ENCODE measurements at places on chromosomes 11 and 22. TPM values are rescaled to one million over a fixed set of nuclear protein-coding genes. Genes with fewer than 3 reads are reported as not detected.

Gene ZNF202
- total RNA-seq: 8.6 TPM

Gene OR8I2
- total RNA-seq: not detected

Gene CHRM4
- total RNA-seq: not detected

Gene SGSM1
- total RNA-seq: not detected

Gene TEX12
- total RNA-seq: not detected

Gene ZBTB16
- 3.1 TPM for total RNA-seq

Gene FAM76B
- 22.9 TPM for total RNA-seq

Gene CHST1
- 2.4 TPM for total RNA-seq

Gene CNTF
- total RNA-seq: 2.0 TPM

Gene KIF18A
- 0.51 TPM for total RNA-seq

Gene PPFIBP2
- total RNA-seq: 41.6 TPM

Gene APOBEC3H
- 0.26 TPM for total RNA-seq

Gene CNIH2
- total RNA-seq: not detected

Gene KCNJ1
- total RNA-seq: not detected

Gene VPREB1
- not detected for total RNA-seq

Gene VSIG2
- 2.0 TPM for total RNA-seq

Gene DCHS1
- 0.26 TPM for total RNA-seq

Gene OR4A16
- not detected for total RNA-seq

Gene NNMT
- total RNA-seq: 11.6 TPM

Gene NCR3LG1
- total RNA-seq: 1.3 TPM

Gene POU2AF3
- not detected for total RNA-seq

Gene KDELR3
- total RNA-seq: 1.8 TPM
